Fibroblast of skin of right quadriceps (primary cell): ENCODE measurements at places on chromosomes 2 and 18.

- DNase-seq: peak; percentile 40
Measured at GRCh38 chr2:196309691-196310090, 138.3 kb upstream of the STK17B start.

- no peak for DNase-seq
Measured at GRCh38 chr2:114011713-114012112, 121.8 kb downstream of the ACTR3 start.

DNA sequence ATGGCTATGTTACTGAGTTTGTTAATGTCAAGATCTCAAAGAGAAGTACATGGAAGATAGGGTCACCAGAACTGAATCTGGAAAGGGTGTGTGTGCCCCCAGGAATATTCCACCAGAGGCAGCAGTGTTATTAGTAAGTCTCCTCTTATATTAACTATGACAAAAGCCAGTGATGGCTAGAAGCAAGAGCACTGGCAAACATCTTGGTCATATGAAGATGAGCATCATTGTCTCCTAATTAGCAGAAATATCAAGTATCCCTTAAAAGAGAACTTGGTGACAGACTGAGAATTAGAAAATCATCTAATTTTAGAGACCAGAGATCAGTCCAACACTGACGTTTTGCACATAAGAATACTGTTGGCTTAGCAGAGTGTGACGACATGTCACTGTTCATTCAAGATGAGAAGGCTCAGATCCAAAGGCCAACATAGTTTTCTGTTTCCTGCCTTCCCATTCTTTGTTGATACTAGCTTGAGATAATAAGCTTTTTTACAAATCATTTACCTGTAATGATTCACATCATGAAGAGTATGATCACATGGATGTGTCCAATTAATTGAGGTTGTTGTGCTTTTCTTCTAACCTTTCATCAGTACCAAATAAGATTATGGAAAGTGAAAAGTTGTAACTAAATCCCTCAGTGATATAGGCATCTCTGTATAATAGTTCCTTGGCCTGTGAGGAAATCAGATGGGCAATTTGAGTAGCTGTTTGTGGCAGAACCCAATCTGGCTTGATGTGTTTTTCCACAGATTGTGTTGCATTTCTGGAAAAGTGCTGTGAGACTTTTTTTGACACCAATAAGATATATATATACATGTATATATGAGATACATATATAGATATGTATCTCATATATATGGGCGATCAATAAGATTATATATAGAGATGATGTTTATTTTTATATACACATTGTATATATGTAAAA is 44.5 kb downstream of the MAPRE2 start:
- no peak for DNase-seq

DNA sequence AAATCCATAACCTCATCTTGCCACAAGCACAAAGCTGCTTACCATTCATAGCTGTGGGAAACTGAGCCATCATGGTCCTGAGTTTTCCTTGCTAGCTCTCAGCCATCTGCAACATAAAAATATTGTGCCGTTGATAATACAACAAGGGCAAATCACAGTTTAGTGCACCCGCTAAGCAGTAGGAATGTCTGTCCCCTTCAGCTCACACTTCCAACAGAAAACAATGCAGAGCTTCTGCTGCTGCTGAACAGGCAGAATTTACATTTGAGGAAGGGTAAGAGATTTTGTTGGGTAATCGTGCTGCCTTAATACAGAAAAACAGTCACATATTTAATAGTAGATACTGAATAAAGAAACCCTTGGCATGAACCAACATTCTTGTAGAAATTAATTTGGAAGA is 32.3 kb downstream of the ITSN2 start:
- no peak for DNase-seq

DNA sequence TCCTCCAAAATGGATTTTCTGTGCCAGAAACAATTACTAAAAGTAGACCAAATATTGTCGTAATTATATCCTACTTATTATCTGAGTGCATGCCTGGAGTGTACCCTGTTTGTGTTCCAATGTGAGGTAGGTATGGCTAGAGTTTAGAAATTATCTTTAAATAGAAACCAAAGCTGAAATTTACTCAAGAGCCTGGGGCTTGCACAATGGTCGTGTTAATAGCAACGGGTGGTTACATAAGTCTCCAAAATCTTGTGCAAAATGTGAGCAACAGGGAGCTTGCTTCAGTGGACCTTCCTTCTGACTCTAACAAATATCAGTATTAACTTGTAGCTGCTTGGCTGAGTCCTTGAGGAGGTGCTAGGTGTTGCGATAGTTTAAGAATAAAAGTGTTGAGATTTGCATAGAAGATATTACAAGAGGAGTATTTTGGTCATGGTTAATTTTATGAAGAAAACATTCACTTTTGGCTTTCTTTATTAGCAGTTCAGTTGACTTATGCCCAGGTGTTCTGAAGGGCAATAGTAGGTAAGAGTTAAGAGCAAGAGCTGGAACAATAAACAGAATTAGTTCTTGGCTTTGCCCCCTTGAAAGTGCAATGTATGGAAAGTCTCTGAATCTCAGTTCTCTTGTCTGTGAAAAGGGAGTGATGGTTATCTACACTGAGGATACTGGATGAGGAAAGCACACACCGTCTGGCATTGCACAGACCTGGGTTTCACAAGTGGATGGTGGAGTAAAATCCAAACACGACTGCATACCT is 4.6 kb downstream of the CXCR4 start:
- DNase-seq: no peak

DNA sequence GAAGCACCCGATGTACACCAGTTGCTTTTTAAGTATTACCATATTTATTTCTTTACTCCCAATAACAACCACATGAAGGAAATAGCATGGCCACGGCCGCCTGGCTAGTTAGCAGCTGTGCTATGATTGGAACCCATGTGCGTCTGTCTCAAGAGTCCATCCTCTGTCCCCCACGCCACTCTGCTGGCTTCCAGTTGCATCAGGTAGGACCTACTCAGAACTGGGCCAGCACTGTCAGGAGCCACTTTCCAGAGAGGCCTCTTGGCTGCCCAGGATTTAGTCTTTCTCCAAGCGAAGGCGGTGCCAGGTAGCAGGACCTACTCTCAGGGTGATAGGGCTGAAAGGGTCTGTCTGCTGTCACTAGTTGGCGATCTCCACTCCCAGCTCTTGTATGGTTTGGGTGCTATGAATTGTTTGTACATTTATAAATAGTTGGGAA is 22.1 kb downstream of the ASB18 start:
- DNase-seq: no peak

DNA sequence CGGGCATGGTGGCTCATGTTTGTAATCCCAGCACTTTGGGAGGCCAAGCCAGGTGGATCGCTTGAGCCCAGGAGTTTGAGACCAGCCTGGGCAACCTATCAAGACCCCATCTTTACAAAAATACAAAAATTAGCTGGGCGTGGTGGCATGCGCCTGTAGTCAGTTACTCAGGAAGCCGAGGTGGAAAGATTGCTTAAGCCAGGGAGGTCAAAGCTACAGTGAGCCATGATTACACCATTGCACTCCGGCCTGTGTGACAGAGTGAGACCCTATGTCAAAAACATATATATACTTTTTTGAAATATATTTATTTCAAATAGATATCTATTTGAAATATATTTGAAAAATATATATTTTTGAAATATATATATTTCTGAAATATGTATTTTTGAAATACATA is 10.9 kb downstream of the OSBPL1A start:
- no peak for DNase-seq

DNA sequence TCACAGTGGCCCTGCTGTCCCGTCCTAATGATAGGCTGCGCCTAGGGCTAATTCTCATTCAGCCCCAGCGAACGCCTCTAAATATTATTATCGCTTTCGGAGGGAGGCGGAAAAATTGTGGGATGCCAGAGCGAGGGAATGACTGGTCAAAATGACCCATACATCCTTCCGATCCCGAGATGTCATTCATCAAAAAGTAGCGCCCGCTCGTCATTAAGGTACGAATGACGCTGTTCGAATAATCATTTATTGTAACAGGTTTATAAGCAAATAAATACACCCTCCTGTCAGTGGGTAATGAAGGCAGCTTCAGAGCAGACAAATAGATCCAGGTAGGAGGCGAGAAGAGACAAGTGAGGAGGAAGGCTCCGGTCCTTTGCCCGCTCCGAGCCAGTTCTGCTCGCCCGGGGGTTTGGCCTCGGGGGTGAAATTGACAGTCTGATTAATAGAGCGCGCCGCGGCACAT is at the start of gene EVX2:
EVX2 (minus strand) TSS at position 167 of the 466 bp plus-strand sequence. CDS start 186 bp downstream, outside the sequence.
- DNase-seq: no peak

DNA sequence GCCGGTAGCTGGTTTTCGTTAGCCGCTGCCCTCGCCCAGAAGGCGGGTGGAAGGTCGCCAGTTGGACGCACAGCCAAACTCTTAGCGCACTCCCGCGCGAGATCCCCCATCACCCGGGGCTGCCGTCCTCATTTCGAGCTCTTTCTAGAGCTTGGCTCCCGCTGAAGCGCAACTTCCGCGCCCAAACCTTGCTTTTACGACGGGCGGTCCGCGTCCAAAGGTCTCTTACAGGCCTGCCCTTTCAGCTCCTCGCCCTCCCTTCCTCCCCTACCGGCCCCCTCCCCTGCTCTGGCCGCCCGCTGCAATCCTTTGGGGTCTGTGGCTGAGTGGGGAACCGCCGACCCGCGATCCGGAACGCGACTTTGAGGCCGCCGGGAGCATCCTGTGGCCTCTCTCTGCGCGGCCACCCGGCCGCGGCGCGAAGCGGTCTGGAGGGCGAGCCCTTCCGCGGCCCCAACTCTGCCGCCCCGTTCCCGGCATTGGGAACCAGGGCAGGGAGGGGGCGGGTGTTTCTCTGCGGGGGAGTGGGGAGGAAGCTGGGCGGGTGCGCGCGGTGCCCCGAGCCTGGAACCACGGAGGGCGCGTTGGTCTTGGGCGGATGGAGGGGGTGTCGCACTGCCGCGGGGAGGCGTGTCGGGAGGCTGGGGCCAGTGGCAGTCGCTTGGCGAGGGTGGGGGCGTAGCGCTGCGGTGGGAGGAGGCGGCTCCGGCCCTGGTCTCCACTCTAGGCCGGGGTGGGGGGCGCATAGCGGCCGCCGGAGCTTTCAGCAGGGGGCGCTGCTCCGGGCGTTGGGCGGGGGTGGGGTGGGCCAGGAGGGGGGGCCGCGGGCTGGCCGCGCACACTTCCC is at the start of gene GDF7:
GDF7 (plus strand) TSS at position 841 of the 847 bp plus-strand sequence. CDS start 96 bp downstream, outside the sequence.
- no peak for DNase-seq

DNA sequence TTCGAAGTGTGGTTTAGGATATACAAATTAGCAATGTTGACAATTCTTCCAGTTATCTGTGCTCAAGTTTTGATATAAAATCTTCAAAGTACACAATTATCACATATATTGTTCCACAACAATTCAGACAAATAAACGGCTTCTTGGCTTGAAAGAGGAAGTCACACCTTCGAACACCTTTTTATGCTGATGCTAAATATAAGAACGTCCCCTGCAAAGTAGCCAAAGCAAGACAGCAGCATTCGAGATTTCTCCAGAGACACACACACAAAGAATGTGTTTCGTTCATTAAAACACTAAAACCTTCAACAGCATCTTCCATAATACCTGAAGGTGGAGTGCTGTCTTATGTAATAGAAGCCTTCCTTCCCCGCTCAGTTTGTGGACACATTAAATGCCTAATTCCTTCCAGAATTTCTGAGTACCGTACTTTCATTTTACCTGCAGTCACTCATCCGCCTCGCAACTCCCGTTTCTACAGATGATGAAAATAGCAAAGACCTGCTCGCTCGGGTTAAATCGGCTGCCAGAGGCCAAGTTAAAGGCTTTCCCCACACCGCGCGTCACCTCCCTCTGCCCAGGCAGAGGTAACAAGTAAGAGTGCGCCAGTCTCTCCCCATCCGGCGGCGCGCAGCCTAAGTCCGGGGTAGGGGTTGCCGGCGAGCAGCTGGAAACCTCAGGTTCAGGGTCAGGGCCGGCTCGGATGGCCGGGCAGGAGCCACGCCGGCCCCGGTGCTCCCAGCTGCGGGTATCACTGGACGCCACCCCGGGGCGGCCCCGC is 847 bp downstream of the SERPINE2 start:
- peak; percentile 17 for DNase-seq

DNA sequence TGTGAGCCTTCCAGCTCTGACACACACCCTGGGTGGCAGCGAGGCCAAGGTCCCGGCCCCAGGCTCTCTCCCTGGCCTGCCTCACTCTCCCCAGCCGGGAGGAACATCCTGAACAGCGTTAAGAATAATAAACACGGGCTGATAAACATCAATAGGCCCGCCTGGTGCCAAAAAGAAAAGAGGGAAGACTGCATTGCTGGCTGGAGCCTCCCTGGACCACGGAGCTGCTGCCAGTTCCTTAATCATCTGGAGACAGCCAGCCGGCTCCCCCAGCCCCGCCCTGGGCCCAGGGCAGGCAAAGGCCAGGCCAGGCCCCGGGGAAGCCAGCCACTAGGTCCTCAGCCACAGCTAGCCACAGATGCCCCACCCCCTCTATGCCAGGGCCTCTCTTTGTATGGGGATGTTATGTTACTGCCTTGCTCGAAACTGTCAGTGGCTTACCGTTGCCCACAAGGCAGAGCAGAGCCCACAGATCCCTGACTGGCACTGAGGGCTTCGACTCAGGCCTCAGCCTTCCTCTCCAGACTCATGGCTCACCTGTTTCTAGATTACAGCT is 293.7 kb downstream of the DYSF start:
- no peak for DNase-seq

- peak; percentile 22 for DNase-seq
Measured at GRCh38 chr18:54878159-54878622, 49.9 kb downstream of the RAB27B start.

GRCh38 chr2:170928036-170928823 is 823 bp upstream of the GORASP2 start:
- DNase-seq: peak; percentile 8

- DNase-seq: peak; percentile 96
Measured at GRCh38 chr2:219350710-219351221, 18.2 kb upstream of the RESP18 start.

- DNase-seq: no peak
Measured at GRCh38 chr18:55777666-55778304, 189.8 kb upstream of the TCF4 start.

GRCh38 chr18:49784427-49785185 is 28.7 kb downstream of the ACAA2 start:
- peak; percentile 18 for DNase-seq

DNA sequence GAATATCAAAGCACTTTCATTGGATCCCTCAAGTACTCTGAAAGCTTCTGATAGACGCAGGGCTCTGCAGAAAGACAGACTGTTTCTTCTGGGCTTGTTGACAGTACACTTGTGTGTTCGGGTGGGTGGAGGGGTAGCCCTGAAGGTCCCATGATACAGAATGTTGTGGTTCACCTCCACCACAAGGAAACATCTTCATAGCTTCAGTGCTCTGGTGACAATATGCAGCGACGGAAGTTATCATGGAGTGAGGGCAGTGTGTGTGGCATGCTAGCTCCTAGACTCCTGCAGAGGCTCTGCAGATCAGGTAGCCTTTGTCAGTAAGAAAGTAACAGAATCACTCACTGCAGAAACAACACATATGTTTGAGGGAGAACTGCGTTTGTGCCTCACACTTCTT is 90.7 kb downstream of the MEIS1 start:
- DNase-seq: no peak

DNA sequence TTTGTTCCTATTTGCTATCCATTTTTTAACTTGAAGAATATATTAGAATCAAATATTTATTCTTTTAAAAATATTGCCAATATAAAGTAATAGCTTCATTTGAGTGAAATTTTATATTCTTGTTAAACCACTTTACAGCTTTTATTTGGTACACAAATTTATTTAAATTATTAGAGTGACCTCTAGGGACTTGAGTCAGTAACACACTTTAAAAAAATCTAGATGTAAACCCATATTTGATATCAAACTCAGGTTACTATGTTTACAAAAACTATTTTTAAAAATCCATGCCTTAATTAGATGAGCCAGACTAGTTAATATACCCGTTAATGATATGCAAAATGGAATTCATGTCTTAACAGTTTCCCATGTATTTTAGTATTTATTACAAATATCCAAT is 134.6 kb downstream of the MAP4K4 start:
- no peak for DNase-seq

GRCh38 chr18:45482286-45482685 is 133.0 kb upstream of the SLC14A2 start:
- peak; percentile 30 for DNase-seq

GRCh38 chr2:180890781-180891180 is 89.6 kb upstream of the UBE2E3 start:
- peak; percentile 46 for DNase-seq
